ENCODE measurements at places on chromosomes 1 and 21.

DNA sequence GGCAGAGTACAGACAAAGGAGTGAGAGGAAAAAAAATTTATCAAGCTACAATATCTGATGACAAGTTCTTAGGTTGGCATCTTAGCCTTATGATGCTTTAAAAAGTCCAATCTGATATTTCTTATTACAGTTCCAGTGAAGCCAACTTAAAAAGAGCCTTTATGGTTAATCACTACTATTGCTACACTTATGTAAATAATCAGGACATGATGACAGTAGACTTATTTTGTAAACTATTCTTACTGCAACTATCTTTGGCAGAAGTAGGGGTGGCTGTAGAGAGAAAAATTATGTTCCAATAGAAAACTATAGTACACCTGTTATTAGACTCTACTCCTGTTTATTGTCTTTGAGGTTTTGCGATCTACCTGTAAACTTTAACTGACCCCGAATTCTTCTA, 25.8 kb upstream of the NUF2 start:
- no peak for DNase-seq

DNA sequence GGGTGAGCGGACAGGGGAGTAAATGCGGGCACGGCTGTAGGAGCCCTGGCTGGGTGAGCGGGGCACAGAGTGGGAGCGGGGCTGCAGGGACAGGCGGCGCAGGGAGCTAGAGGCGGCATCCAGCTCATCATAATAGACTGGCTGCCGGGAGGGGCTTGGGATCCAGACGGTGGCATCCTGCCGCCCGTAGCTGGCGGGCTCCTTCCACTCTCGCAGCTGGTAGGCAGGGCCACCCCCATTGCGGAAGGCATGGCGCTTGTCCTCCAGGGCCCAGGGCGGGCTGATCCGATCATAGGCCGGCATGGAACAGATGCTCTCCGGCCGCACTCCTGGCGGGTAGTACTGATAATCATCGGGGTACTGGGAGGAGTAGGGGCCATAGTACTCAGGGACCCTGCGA, 43.7 kb upstream of the GOLT1A start:
- DNase-seq = no peak

- DNase-seq = no peak
These were observed 9.4 kb downstream of the PRDM16 start for GRCh38 chr1:3078430-3078861.

DNA sequence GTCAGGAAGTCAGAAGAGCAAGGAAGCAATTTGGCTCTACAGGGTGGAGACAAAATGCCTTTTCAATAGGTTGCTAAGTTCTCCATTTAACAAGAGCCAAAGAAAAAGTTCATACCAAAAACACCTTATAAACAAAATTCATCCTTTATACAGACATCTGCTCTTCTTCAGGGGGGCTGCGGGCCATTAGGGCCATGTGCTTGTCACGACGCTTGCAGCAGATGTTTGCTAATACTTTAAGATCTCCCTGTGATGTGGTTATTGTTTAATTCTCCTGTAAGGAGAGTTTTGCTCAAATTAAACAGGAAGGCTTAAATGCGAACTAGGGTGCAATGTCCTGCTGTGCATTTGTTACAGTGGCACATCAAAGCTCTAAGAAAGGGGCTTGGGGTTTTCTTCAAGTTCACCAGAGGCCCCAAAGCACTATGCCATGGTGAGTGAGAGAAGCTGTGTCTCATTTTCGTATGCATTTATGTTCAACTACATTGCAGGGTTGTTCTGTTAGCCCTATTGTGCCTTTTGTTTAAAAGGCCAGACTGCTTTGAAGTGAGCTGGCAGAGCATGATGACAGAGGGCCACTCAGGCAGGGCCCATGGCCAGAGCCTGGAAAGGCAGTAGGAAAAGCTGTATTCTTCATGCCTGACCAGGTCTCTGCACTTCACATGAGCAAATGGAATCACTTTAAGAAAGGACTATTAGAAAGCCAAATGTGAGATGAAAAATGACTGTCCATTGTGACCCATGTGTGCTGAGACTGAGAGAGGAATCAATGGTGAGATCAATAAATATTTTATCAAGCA, 24.8 kb upstream of the NTPCR start:
- no peak for DNase-seq

GRCh38 chr1:155004352-155005075, 1.9 kb downstream of the ZBTB7B start:
- no peak for DNase-seq

GRCh38 chr1:228105996-228106799, 2.9 kb downstream of the MRPL55 start:
- DNase-seq = no peak

DNA sequence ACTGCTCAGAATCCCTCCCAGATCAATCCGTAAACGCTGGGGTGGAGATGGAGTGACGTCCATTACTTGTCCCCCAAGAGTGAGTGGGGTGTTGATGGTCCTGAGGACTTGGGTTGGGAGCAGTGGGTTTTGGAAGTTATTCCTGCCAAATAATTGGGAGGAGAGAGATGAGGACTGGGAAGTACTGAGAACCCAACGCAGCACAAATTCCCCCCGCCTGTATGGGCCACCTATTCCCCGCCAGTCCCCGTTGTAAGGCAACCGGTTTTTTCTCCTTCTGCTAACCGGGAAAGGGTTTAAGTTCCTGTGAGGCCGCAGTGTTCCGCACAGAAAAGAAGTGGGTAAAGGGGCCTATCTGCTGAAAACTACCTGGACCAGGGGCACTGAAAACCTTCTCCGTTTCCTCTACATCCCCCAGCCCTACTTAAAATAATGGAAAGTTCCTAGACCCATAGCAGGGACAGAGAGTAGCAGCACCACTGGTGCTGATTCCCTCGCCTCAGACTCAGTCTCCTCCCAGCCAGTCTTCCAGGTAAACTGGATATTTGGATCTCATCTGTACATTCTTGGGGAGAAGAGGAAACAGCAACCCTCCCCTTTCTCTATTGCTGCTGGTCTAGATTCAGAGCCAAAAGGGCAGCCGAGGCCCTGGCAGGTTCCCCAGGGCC, 738 bp downstream of the LURAP1 start:
- DNase-seq = no peak

DNA sequence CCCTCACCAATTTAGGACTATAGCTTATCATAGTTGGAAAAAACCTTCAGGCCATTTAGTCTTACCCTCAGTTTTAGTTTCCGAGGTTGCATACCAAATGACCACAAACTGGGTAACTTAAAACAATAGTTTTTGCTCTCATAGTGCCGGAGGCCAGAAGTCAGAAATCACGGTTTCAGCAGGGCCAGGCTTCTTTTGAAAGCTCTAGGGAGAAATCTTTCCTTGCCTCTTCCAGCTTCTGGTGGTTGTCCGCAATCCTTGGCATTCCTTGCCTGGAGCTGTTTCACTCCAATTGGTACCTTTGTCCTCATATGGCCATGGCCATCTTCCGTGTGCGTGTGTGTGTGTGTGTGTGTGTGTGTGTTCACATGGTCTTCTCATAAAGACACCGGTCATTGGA, 12.4 kb upstream of the PLXNA2 start:
- DNase-seq = no peak
